Coronary artery (tissue), 2 donors: ENCODE measurements at places on chromosomes 12 and 14.

DNA sequence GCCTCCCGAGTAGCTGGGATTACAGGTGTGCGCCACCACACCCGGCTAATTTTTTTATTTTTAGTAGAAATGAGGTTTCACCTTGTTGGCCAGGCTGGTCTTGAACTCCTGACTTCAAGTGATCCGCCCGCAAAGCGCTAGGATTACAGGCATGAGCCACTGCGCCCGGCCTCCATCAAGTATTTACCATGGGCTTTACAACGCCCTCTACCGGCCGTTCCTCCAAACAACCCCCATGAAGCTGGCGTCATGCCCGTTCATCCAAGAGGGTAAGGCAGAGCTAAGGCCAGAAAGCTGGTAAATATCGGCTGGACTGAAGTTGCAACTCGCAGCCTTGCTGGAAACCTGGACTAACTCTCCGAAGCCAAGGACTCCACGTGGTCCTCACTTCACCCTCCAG is 41.6 kb downstream of the RNF34 start:
- no peak for DNase-seq

DNA sequence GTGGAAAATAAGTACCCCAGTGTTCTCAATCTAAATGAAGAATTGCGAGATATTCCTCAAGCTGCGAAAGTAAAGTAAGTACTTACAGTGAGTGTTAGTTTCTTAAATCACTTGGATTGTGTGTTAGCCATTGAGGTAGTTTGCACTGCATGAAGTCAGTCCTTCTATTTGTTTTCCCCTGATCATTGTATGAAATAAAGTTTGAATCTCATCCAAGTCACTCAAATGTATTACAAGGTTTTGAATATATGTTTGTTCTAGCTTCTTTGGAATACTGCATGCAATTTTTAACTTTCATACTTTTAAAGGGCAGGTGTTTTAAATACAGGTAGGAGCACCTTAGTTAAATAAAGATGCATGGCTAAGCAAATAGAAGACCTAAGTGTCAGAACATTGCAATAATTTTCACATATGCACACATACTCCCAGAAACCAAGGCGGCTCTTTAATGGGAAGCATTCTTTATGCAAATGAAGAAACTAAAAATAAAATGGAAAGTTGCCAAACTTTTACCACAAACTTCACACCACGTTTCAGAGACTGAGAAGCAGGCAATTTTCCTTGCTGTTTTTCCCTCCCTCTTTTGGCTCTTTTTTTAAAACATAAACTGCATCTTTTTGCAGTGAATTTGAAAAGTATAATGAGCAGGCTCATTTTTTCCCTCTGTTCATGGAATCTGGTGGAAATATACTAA is 105.6 kb downstream of the GPR135 start:
- no peak for DNase-seq

DNA sequence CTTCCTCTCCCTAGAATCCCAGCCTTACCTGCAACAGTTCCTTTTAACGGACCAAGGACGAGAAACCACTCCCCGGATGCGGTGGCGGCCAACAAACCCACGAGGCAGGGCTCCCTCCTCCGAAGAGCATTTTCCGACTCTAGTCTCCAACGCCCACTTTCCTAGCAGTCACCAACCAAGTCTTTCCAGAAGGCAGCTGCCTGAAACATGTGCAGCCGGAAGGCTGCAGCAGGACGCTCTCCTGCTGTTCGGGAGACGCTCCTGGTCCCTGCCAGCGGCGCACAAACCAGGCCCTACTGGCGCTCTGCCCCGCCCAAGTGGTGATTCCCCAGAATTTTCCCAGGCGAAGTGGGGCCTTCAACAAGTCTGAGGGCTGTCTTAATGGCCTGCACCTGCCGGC is 21.1 kb upstream of the ADAM20 start:
- DNase-seq, result no peak

DNA sequence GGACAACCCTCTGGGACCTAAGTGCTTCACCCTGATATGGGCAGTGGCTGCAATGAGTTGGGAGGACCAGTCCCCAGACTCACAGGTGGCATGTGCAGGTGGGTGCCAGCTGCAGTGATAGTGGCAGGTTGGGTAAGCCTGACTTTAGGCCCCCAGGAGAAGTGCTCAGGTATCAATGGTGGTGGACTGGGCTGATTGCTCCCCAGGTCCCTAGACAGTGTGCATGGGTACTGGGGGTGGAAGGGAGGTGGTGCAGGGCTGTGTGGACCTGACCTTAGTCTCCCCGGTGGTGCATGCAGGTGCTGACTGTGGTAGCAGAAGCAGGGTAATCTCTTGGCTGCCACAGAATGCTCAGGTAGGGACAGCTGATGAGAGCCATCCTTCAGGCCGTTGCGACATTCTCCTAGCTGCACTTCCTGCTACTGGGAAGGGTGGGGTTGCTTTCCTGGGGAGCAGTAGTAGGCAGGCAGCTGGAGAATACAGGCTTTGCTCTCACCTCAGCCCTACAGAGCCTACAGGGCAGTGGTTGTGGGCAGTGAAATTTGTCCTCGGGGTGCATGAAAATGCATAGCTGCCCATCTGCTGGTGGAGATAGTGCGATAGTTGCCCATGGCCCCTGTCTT is 33.3 kb upstream of the CCND2 start:
- DNase-seq, result peak; percentile 58

- DNase-seq, result peak; percentile 79
Observed at GRCh38 chr12:117025481-117026151, 73.6 kb downstream of the TESC start.

- no peak for DNase-seq
Observed at GRCh38 chr14:34361504-34362011, 100.5 kb downstream of the SPTSSA start.

DNA sequence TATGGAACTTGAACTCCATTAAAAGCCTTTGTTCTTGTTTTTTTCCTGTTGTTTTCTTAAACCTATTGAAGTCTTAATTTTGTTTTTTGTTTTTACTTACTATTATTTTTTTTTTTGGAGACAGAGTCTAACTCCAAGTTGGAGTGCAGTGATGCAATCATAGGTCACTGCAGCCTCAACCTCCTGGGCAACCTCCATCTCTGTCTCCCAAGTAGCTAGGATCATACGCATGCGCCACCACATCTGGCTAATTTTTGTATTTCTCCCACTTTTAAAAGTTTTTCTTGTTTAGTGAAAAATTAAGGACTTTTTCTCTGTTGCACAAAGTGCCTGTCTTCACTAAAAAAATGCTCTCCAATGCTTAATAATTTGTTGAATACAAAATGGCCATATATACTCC is 76.2 kb downstream of the SCN8A start:
- no peak for DNase-seq

- DNase-seq, result no peak
Observed at GRCh38 chr14:84750763-84751554, 779.0 kb upstream of the FLRT2 start.

DNA sequence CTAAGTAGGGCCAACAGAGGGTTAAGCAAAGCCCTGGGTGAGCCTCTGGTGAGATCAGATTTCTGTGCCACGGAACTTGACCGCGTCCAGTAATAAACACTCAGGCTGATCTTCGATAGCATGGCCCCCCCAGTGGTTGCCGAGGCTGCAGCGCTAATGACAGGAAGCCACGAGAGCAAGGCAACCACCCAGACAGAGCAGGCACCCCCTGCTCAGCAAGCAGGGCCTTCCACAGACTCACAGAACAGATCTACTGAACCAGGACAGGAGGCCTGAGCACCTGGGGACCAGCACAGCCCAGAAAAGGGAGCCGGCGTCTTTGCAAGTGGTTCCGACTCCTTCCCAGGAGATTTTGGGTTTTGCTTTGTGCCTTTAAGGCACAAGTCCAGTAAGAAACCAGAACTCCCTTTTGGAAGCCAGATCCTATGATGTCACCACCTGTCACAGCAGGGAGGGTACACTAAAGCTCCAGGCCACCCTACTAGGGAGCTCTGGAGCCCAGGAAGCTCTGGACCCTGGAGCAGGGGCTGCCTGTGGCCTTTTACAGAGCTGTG is 42.3 kb downstream of the BCL11B start:
- DNase-seq, result no peak

- no peak for DNase-seq
Observed at GRCh38 chr12:103102225-103102744, 144.8 kb downstream of the ASCL1 start.

DNA sequence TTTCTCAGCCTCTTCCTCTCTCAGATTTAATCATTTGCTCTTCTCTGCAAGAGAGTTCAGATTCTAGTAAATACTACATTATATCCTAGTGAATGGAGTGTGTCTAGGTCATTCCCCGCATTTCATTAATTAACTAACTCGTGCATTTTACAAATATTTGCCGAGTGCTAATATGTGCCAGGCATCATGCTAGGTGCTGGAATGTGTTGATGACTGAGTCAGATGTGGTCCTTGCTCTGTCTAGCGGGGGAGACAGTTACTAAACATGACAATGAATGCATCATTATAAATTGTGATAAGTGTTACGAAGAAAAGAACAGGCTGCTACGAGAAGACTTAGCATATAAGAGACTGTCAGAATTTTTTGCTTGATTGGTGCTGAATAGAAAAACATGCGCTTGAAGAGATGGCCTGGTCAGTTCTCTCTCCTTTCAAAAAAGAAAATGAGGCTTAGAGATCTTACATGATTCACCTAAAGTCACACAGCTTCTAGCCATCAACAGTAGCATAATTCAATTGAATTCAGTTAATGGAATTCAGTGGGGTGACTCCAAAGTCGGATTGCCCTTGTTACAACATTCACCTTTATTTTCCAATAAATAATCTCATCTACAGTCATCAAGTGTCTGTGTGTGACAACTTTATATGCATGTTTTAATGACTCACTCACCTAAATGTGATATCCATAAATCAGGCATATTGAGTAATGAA is 48.7 kb upstream of the MAX start:
- DNase-seq, result no peak

DNA sequence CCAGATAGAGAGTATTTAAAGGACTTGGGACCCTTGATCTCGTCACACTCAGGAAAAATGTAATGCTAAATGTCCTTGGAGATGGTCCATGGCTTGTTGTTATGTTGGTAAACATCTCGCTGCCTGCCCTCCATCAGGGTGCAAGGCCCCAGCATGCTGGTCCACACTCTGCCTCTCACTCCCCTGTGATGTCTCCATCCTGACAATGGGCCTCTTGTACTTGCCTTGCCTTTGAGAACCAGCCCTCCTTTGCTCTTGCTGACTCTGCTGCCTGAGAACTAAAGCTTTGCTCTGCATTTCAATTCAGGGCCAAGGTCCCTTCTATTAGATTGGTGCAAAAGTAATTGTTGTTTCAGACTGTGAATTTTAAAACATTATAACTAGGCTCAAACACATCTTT is 131.0 kb upstream of the LMNTD1 start:
- DNase-seq, result no peak

DNA sequence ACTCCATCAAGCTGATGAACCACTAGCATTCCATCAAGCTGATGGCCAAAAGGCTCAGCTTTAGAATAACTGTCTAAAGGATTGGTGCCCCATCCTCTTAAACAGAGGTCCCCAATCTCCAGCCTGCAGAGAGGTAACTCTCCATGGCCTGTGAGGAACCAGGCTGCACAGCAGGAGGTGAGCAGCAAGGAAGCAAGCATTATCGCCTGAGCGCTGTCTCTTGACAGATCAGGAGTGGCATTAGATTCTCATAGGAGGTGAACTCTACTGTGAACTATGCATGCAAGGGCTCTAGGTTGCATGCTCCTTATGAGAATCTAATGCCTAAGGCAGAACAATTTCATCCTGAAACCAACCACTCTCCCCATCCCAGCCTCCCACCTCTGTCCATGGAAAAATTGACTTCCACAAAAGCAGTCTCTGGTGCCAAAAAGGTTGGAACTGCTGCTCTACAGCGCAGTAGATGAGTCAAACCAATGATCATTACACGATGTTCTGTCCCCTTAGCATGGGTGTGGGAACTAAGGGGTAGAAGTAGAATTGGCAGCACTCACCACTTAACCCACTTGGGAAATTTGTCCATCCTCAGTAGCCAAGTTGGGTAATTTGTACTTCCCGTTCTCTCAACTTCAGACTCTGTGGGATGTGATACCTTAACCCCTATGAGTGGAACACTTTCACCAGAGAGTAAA is 66.9 kb downstream of the ANKS1B start:
- peak; percentile 74 for DNase-seq

DNA sequence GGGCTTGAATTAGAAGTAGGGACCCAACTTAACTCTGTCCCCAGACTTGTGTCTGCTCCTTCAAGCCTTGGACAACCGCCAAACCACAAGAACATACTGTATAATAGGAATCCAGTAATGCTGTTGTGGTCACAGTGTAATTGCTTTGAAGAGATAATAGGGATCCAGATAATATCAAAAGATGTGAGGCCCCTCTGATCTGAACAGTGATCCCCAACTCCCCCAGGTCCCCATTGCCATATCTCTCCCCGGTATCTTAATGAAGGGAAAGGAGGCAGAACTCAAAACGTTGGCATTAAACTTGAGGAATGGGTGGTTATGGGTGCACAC is 8.5 kb upstream of the PLEKHH1 start:
- no peak for DNase-seq

GRCh38 chr12:24561882-24562770 is 386.8 kb downstream of the BCAT1 start:
- DNase-seq, result peak; percentile 85

DNA sequence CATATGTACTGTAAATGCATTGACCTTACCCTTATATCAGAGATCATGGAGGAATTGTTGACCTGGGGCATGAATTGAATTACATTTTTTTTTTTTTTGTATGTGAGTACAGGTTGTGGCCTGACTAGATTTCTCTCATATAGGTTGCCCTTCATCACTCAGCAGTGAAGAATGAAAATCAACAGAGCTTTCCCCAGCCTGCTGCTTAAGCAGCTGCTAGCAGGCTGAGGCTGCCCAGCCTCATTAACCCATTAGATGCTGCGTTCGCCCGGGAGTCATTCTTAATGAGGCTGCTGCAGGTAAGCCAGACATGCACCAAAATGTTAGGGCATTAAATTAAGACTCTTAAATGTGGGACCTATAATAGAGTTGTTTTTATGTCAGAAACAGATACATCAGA is 236.0 kb downstream of the ETNK1 start:
- no peak for DNase-seq

DNA sequence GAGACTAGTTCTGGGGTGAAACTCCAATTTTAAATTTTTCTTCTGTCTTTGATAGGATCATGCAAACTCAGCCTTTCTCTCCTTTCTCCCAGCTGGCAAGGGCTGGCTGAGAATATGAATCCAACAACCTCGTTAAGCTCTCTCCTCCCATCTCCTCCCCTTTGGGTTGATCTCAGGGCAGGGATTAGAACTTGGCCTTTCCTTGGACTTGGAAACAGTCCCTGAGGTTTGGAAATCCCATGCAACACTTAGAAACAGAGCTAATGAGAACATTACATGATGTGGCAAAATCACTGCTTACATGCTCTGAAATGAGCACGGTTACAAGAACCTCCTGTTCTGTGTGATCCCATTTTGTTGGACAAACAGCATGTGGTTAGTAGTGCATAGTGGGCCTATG is 31.6 kb downstream of the ACACB start:
- no peak for DNase-seq

DNA sequence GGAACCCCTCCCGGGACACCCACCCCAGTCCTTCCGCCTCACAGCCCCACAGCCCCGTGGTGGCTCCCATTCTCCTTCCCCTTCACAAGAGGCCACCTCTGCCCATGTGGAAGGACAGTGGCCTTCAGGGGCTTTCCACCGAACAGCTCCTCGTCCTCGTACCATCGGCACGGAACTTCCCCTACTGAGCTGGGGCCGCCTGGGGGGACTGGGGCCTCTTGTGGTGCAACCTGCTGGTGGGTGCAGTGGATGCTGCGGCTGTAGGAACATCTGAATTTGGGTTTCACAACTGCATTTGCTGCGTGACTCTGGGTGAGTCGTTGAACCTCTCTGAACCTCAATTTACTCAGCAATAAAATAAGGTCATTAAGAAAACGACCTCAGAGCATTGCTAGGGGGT is 50.9 kb downstream of the RFLNA start:
- no peak for DNase-seq

- DNase-seq, result no peak
Observed at GRCh38 chr12:16392846-16393535, 45.5 kb downstream of the MGST1 start.
